NCI-H1048 (cell line): ENCODE measurements at places on chromosomes 12 and 14.

DNA sequence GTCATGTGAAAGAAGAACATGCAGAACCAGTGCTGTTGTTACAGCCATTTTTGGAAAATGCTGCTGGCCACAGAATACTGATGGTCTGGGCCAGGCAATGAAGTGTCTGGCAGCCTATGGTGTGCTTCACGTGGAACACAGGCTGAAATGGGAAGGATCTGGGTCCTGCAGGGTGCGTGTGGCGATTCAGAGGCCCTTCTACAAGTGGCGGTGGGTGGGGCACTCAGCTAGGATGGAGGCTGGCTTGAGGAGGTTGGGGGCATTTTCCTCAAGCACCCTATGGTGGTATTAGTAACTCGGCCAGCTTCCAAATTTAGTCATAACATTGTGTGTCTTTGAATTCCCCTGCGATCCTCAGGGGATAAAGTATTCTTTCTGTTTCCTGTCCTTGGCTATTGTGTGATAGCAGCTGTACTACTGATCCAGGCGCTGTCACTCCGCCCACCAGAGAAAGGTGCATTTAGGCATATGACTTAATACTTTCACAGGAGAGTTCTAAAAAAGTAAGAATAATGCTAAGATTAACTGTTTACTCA lies 9.2 kb upstream of the RAD52 start:
- DNase-seq: no peak

- no peak for DNase-seq
Observed at GRCh38 chr14:86442135-86442534, 912.2 kb downstream of the FLRT2 start.

GRCh38 chr14:32913725-32914124 lies 25.0 kb upstream of the NPAS3 start:
- DNase-seq: no peak

- no peak for DNase-seq
Observed at GRCh38 chr14:32419429-32419828, 90.3 kb downstream of the AKAP6 start.

DNA sequence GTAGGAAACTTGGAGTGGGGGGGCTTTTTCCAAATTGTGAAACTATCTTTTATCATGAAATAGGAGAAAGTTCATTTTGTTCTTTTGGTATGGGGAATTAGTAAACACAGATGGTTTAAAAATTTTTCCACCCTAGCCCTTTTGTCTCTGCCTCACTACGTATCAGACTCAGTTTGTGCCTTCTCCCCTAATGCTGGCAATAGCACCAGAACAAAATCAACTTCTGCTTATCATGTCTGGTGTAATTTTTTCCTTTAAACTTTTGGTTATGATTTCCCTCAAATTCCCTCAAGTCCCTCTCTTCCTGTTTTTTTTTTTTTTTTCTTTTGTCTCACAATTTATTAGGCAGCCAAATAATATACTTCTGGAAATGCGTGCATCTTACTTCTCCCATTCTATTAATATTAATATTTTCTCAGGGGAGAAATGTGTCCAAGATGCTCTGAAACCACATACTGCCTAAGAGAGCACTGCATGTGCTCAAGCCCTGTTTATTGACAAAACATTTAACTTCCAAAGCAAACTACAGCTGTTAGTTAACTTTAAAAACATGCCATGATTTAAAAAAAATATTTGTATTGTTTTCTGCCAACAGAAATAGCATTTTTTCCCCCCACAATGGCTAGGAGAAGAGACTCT lies 35.4 kb downstream of the TESPA1 start:
- DNase-seq: no peak

- no peak for DNase-seq
Observed at GRCh38 chr14:103501041-103501870, 21.4 kb downstream of the CKB start.

DNA sequence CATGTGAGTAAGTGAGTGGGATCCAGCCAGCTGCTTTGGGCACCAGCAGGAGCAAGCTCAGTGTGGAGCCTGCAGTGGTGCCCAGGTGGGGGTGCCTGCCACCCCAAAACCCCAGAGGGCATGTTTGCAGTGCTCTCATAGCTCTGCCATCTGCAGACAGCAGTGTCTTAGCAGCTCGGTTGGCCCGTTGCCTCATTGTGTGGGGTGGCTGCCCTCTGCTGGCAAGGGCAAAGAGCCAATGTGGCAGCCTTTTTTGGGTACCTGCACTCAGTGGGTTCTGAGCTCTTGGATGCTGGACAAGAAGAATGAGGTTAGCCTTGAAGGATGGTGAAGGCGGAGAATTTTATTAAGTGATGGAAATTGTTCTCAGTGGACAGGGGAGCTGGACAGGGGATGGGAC lies 52.3 kb downstream of the NEUROD4 start:
- DNase-seq: no peak

DNA sequence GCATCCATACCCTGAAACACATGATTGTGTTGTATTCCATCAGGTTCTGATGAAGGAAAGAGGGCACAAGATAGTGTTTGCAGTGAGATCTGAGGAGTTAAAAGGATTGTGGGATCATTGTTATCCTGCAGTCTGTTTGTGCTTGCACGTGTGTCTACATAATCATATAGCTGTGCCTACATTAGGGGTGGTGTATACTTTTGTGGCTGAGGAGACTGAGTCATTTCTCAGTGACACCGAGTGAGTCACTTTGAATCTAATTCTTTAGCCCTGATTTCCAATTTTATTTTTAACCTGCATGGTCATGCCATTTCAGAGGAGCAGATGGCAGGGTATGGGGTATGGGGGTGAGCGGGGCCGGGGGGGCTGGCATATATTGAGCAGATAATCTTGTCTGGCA lies 133.2 kb downstream of the ANO4 start:
- DNase-seq: no peak

DNA sequence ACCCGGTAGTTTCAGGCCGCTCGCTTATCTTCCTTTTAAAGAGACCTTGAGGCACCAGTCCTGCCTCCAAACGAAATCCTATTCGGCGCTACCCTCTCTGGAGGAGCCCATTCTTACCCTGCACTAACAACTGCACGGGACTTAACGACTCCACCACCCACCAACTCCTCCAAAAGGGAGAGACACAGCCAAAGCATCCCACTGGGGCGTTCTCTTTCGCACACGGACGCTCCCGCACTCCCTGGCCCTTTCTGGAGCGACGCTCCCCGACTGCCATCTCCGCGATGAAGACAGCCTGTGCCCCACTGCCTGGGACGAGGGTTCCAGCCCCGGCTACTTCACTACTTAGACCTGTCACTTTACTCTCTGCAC lies 650 bp downstream of the GALC start:
- DNase-seq: no peak

GRCh38 chr14:68000511-68000910 lies 180.9 kb downstream of the RAD51B start:
- no peak for DNase-seq

- DNase-seq: no peak
Observed at GRCh38 chr14:49999146-49999761, 106.4 kb downstream of the ARF6 start.

DNA sequence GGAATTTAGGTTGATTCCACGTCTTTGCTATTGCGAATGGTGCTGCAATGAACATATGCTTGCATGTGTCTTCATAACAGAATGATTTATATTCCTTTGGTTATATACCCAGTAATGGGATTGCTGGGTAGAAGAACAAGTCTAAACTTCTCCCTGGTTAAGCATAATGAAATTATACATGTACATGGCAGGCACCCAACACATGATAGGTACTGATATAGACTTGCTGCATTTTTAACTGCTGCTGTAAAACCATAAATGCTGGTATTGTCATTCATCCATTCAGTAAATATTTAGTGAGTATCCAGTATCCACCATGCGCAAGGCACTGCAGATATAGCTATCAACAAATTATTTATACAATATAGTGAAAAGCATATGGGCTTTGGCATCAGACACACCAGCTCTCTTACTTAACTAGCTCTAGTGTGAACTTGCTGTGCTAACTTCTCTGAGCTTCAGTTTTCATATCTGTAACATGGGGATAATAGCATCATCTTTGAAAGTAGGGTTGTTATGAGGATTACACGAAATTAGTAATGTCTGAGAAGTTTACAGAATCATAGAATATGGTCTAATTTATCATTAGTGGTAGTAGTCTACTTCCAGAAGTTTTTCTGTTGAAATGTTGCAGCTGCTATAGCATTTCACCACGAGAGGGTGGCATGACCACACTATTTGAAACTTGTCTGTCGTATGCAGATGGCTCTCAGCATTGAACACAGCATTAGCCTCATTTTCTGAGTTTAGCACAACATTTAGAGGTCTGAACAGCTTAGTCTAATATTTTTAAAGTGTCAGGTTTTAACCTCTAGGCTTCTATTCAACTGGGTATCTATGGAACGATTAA lies 32.0 kb upstream of the SEL1L start:
- no peak for DNase-seq

GRCh38 chr12:89863968-89864367 lies 155.3 kb upstream of the ATP2B1 start:
- no peak for DNase-seq

GRCh38 chr12:49706351-49707127 lies 666 bp downstream of the FMNL3 start:
- no peak for DNase-seq

- DNase-seq: no peak
Observed at GRCh38 chr14:90850487-90850886, 34.3 kb upstream of the TTC7B start.

DNA sequence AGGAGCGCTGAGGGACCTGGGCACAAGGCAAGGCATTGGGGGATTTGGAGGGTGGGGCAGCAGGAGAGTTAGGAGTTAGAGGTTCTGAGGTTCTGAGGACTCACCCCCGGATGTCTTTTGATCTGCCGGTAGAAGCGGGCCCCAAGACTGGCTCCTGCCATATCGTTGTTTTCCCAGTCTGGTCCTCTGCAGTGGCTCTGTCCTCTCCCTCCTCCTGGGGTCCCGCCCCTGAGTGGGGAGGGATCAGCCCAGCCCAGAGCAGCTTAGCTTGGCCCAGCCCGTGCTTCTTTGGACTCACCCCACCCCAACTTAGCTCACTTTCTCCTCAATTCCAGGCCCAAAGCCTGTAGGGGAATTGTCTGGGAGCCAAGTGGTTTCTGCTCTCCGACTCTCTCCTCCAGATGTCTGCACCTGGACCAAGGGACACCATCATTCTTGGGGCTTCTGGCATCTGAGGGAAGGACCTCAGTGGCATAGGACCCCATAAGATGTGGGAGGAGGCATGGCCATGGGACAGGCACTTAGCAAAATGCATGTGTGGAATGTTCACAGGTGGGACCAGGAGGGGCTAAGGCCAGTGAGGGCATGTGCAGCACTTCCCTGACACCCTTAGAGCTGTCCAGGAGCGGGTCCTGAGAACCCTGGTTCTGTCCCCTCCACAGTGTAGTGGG lies 7.5 kb downstream of the SHMT2 start:
- no peak for DNase-seq

DNA sequence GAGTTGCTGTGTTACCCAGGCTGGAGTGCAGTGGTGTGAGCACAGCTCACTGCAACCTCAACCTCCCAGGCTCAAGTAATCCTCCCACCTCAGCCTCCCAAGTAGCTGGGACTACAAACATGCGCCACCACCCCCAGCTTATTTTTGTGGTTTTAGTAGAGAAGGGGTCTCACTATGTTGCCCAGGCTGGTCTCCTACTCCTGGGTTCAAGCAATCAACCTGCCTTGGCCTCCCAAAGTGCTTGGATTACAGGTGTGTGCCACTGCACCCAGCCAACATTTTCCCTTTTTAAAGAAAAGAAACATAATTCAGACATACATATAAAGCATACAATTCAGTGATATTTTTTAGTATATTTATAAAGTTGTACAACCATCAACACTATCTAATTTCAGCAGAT lies 44.4 kb downstream of the RESF1 start:
- DNase-seq: no peak

DNA sequence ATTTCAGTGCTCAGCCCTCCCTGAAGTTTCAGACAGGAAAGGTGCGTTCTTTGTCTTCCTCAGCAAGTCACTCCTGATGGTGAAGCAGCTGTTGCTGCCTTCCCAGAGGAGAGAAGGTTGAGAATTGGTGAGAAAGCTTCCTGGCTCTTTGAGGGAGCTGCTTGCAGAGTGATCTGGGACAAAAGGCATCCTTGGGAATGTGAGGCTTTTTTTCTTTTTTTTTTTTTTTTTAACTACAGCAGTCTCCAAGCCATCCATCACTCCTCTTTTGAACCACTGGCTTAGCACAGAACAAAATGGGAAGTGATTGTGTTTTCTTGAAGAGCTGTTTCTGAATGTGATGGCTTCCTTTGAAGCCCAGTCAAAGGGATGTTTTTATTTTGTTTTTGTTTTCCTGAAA lies 120.4 kb upstream of the LRIG3 start:
- DNase-seq: no peak

GRCh38 chr12:117890644-117891043 lies 78.1 kb downstream of the KSR2 start:
- no peak for DNase-seq

GRCh38 chr14:74820288-74820687 lies 55.7 kb downstream of the PROX2 start:
- DNase-seq: no peak

- no peak for DNase-seq
Observed at GRCh38 chr12:22238211-22238610, 96.3 kb downstream of the ST8SIA1 start.

DNA sequence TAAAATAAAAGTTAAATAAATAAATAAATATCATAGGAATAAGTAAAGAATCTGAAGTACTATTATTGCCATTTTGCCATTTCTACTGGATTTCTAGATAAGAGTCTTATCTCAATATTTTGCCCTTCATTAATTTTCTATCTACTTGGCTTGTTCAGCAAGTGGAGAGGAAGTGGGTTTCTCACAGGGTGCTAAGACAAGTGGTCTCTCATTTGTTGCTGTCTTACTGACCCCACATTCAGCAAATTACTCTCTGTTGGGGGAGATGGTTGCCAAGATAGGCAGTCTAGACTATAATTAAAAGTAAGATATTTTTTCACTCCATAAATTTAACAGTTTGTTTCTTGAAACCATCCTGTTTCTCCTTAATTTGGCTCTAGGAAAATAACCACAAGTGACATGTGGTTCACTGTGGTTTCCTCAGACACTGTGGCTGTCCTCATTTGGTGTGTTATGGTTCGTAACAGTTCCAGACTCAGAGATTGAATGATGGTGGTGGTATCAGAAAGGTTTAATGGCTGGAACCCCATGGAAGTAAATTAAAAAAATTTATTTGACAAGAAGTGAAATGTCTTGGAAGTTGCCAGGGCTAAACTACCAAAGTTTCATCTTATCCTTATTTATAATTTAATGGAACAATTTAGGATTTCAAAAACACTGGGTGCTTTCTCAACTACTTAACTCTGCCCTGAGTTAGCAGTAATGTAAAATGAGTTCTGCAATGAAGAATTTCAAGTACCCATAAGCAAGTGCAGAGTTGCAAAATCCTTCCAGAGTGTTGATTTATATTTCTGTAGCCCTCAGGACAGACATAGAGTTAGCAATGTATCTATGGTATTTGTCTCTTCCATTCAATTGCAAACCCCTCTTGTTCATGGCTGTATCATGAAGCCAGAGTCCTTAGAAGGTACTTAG lies 214.8 kb downstream of the MSRB3 start:
- no peak for DNase-seq

DNA sequence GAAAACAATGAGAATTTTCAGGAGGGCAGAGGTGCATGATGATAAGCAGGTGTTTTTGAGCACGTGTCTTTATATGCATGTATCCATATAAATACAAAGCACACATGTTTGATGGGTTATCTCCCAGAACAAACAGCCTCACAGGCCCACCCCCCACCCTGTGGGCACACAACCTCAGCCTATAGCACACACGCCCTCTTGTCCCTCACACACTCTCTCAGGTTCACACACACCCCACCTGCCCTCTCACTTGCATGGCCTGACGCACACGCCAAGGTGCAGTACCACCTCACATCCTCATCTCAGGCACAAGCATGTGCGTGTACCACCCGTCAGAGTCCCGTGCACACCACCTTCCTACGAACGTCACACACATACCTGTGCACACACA lies 8.6 kb upstream of the KRT8 start:
- DNase-seq: no peak

GRCh38 chr12:76421046-76421445 lies 72.8 kb upstream of the BBS10 start:
- no peak for DNase-seq
